ENCODE measurements at places on chromosomes 2 and 18. TPM values are rescaled to one million over a fixed set of nuclear protein-coding genes. Genes with fewer than 3 reads are reported as not detected.
A peak's percentile ranks its signal among the peaks of the same experiment; 100 is the strongest.

Gene LGALSL
- total RNA-seq: 53.7 TPM

Gene TIA1
- total RNA-seq: 461 TPM

DNA sequence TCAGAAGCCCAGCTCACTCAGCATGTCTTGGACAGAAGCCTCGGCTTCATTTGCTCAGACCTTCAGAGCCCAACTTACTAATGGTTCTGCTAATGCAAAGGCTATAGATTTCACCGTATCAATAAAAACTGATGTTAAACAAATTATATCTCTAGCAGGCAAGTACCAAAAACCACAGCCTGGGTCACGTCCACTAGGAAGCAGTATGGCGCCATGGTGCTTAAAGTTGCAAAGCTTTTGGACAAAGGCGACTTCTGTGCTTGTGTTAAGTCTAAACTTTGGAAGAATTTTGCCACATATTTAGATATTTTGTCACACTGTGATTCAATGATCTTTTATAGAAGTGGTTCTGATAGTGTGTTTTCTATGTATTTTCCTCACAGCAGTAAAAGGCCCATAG, 276.8 kb upstream of the PARD3B start:
- no peak for DNase-seq

DNA sequence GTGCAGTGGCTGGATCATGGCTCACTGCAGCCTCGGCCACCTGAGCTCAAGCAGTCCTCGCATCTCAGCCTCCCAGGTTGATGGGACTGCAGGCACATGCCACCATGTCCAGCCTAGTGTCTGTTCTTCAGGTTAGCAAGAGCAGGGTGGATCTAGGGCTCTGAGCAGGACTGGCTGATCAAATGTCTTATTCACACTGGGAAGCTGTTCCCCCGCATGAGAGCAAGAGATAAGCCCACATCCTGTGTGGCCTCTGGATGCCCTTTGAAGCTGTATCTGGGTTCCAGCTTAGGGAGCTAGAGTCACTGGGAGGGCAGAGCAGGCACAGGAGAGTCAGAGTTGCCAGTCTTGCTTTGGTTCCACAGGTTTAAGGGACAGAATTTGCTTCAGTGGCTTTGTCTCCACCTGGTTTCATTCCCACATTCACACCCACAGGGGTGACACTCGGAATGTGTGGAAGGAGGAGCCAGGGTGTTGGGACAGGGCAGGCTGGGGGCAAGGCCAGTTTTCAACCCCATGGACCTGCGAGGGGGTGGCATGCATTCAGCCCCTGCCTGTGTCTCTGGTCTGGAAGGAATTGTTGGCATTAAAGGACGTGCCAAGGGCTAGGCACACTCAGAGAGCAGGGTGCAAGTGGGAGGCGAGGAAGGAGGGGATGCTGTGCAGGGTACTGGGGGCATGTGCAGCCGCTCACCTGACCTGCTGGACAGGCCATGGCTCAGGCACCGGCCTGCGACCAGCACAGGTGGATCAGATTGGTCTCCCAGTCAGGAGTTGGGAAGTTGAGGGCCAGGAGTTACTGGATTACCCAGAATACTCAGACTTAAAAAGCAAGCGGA, 24.5 kb downstream of the PTPN18 start:
- DNase-seq: no peak

Gene MAP4K4
- 165 TPM for total RNA-seq

DNA sequence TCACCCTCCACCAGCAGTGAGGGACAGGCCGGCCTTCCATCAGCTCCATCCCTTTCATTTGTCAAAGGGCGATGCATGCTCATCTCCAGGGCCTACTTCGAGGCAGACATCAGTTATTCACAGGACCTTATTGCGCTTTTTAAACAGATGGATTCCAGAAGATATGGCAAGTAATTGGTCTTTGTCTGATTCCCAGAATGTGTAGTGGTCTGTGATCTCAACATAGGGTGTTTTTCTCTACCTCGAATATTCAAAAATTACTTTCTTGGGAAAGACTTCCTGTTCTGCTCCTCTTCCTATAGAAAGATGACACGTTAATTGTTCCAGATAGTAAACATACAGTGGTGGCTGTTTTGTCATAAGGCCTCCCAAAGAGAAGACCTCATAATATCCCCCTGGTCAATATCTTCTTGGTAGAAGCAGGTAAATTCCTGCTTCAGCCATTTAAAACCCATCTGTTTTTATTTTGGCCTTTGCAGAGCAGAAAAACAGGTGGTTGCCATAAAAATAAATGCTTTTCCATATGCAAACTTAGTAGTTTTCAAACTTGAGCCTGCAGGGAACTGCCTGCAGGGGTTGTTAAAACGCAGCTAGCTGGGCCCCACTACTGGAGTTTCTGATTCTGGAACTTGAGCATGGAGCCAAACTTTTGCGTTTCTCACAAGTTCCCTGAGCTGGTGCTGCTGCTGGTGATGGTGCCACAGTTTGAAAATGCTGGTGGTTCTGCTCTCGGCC, 8.2 kb downstream of the SMARCAL1 start:
- no peak for DNase-seq

DNA sequence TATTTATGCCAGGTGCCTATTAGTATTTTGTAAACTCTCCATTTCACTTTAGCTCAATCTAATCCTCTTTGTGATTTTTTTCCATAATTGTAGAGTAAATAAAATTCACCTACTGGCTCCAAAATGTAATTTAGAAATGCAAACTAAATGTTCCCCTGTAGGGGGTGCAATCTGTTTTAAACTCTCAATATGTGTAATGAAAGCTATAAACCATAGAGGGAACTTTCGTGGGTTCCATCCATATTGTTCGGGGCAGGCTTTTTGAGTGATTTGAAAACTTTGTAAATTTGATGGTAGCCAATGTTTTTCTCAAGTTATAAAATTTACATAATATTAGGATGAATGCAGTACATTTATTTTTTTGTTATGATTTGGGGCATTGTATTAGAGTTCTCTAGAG, 49.4 kb downstream of the TSPYL6 start:
- no peak for DNase-seq

GRCh38 chr2:39120521-39120770, 405 bp downstream of the SOS1 start:
- DNase-seq: no peak

Gene TFCP2L1
- 0.47 TPM for total RNA-seq

- no peak for DNase-seq
Measured at GRCh38 chr18:25279556-25279955, 72.4 kb downstream of the ZNF521 start.

- DNase-seq: no peak
Measured at GRCh38 chr2:100902817-100903405, 83.0 kb downstream of the NPAS2 start.

GRCh38 chr2:196927376-196928225, 1.1 kb upstream of the PGAP1 start:
- DNase-seq: peak; percentile 1

- no peak for DNase-seq
Measured at GRCh38 chr2:105875241-105875640, 130.5 kb downstream of the NCK2 start.

DNA sequence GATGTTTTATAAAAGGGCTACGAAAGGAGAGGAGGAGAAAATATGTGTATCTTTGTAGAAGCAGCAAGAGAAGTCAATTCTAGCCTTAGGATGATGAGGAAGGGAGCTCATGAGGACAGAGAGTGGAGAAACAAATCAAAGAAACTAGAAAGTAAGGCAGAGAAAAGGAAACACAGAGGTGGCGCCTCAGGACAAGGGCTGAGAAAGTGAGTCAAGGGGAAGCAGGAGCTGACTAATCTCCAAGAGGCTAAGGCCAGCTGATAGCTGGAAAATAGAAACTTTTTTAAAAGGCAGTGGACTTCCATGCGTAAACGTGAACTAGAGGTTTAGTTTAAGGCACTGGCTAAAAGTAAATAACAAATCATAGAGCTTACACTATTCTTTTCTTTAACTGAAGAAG, 173.3 kb downstream of the ANKRD44 start:
- no peak for DNase-seq

Gene SLC1A4
- total RNA-seq: 57.9 TPM

DNA sequence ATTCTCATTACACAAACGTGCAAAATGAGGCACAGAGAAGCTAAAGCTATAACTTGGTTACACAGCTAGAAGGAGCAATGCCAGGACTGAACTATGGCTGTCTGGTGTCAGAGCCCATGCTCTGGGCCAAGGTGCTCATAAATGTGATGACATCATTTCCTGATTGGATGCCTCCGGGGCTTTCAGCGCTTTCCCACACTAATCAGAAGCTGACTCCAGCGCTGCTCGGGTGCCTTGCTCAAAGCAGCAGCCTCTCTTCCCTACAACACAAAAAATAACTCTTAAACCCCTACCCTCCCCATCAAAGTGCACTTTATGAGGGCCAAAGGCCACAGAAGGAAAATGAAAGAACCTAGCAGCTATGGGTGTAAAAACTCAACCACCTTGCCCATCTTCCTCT, 90.7 kb downstream of the STK39 start:
- no peak for DNase-seq

Gene IL18RAP
- total RNA-seq: 0.16 TPM

- DNase-seq: no peak
Measured at GRCh38 chr18:24317370-24317769, 80.3 kb downstream of the OSBPL1A start.

Gene LRATD1
- 35.7 TPM for total RNA-seq

DNA sequence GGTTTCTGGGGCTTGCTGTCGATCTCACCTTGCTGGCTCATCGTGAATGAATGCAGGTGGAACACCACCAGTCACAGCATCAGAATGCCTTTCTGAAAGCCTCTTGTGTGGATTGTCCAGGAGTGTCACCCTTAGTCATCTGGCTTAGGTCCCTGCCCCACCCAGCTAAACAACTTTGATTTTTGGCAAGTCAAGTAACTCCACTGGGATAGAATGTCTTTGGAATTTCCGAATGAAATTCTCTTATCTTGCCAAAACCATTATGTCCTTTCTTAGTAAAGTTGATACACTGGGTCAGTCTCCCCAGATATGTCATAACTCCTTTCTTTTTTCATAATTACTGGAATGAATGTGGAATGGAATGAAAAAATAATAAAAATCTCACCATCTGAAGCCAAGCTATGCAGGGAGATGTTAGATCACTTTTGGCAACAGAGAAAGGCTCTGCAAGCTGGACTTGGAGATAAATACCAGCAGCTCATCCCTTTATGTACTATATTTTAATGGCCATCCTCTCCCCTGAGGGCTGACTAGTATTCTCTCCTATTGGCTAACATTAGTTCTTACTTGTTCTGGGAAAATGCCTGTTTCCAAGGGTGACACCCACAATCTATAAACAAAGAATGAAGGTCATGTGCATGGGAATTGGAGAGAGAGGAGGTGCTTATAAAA, 35.4 kb downstream of the INSIG2 start:
- DNase-seq: no peak

Gene SATB2
- total RNA-seq: 532 TPM

Gene CLIP4
- total RNA-seq: 51.5 TPM

Gene PLGLB1
- 6.2 TPM for total RNA-seq

GRCh38 chr2:218028562-218029348, 26.0 kb upstream of the TNS1 start:
- no peak for DNase-seq

DNA sequence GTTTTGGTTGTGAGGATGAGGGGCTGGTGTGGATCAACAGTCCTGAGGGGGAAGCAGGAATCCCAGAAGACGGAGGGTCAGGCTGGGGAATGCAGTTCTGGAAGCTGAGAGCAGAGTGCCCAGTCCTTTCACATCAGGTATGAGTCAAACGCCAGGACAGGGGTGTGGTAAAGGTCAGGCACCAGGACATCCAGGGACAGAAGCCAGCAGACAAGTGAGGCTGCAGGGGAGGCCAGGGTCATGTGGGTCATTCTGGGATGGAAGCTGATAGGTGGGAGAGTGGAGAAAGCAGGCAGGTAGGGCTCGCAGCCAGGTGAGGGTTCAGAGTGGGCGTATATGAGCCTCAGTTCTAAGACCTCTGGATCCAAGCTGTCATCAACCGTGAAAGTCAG, 12.8 kb upstream of the GNLY start:
- no peak for DNase-seq

Gene ANKRD44
- 170 TPM for total RNA-seq

DNA sequence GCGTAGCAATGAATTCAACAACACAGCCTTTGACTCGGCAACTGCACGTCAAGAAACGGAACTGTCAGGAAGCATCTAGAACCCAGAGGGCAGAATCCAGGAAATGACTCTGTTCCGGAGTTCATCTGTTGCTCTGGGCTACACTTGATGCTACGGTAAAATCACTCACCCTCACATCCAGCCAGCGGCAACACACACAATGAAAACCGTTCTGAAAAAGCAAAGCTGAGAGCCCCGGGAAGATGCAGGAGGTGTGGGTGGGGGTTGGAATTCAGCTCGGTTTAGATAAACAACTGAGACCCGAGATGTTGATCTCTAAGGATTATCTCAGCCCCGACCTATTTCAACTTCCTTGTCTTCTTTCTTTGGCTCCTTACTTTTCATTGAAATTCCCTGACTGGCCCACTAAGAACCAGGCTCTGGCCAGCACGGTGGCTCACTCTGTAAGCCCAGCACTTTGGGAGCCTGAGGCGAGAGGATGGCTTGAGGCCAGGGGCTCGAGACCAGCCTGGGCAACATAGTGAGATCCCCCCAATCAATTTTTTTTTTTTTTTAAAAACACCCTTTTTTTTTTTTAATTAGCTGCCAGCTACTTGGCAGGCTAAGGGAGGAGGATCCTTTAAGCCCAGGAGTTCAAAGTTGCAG, 13.3 kb upstream of the RAB17 start:
- no peak for DNase-seq

DNA sequence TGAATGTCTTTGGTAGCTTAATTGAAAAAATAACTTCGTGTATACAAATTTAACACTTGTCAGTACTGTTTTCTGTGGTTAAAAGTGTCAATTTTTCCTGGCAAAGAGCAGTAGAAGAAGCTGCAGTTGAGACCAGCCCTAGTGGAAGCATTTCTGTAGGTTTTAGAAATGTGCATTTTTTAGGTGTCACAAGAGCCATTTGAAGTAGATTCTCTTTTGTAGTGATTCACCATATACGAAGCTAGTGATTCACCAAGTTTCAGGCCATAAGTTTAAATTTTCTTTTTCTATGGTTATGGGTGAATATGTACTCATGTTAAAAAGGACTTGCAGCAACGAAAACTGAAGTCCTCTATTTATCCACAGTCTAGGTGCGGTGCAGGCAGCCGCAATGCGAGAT, 4.2 kb downstream of the NABP1 start:
- DNase-seq: no peak

Gene DOCK10
- total RNA-seq: 8.3 TPM

GRCh38 chr2:94986392-94986963, 39.0 kb upstream of the MAL start:
- DNase-seq: peak; percentile 12

Gene ALLC
- total RNA-seq: not detected

DNA sequence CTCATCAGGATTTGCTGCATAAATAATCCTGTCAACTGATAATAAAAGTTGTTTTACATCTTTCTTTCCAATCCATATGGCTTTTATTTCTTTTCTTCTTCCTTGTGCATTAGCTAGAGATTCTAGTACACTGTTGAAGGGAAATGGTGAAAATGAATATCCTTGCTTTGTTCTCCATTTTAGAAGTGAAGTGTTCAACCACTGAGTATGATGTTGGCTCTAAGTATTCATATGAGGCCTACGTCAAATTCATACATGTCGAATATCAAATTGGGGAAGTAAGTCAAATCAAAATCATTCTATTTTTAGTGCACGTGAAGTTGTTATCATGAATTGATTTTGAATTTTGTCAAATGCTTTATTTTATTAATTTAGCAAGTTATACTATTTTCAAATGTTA, 7.8 kb upstream of the ACKR3 start:
- DNase-seq: no peak

- DNase-seq: no peak
Measured at GRCh38 chr2:43238176-43238575, 11.8 kb upstream of the ZFP36L2 start.

Data from occipital lobe (tissue), 3 donors.